Activated CD4-positive, alpha-beta T cell treated with anti-CD3 and anti-CD28 coated beads, Interleukin-2, amount 10 ng/mL, durations not matched to agents 24 days and 14 days (primary cell): ENCODE measurements at places on chromosomes 1 and 21. TPM values are rescaled to one million over a fixed set of nuclear protein-coding genes. Genes with fewer than 3 reads are reported as not detected.

DNA sequence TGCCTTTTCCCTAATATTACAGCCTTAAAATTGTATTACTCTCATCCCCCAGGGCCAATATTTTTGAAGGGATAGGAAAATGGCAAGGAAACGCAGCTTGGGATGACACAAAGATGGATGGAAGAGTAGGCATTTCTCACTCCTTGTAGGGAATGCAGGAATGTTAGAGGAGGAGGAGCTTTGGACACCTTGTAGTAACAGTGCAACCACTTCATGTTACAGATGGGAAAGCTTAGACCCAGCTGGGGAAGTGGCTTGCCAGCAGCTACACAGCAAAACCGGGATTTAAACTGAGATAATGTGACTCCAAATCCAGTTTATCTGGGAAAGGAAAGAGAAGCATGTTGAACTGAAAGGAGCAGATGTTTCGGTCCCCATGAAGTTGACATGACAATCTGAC, 473.7 kb upstream of the DAB1 start:
- no peak for DNase-seq

Gene RNU1-4
- 1,962 and 2,189 TPM in 2 replicates for total RNA-seq

- DNase-seq = peak; percentile 66
These were observed 773 bp downstream of the CNST start for GRCh38 chr1:246566813-246567645.

DNA sequence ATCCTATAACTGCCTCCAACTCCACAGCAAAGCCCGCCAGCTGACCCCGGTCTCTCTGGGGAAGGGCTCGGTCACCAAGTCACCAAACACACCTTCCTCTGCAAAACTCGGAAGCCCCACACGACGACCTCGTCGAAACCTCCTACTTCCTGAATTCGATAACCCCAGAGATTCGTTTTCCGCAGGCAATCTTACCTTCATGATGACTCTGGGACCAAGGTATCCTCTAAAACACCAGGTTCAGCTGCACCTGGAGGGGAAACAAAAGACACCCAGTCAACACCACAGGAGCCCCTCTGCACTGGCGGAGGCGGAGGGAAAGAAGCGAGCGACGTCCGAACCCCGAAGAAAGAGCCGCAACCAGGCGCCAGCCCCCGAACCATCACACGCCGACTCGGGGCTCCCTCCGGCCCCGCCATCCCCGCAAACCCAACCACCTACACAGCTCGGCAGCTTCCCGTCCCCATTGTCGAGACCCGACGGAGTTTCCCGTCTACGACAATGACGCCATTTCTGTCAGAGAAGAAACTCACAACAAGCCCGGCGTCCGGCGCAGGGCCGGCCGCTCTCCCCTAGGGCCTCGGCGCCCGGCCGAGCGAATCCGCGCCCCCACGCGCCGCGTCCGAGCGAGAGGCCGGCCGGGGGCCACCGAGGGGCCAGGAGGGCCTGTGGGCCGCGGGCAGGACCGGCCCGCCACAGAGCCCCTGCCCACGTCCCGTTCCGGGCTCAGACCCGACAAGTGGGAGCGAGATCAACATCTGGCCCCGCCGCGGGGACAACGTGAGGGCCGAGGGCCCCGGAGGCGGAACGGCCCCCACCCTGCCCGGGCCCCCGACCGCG, 1.0 kb downstream of the ARID4B start:
- DNase-seq = peak; percentile 91

Gene TMEM240
- 0.52 TPM in 1 of 2 replicates, not detected in the other for total RNA-seq
